ENCODE measurements at places on chromosomes 6 and 20.

DNA sequence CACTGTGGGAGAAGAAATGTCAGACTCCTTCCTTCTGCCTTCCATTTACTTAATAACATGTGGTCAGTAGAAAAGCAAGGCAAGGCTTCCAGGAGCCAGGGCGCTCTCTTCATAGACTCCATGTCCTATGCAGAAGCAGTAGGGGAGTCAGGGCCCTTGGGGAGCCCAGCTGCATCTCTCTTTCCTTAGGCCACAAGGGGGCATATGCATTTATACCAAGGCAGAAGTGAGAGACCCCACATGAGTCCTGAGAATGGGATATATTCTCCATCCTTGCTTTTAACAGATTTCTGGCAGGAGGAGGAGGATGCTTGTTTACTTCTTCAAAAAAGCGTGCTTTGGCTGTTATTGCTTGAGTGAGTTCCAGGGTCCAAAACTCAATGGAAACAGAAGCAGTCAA, 198.5 kb downstream of the HIVEP2 start:
- DNase-seq, result peak; percentile 60

DNA sequence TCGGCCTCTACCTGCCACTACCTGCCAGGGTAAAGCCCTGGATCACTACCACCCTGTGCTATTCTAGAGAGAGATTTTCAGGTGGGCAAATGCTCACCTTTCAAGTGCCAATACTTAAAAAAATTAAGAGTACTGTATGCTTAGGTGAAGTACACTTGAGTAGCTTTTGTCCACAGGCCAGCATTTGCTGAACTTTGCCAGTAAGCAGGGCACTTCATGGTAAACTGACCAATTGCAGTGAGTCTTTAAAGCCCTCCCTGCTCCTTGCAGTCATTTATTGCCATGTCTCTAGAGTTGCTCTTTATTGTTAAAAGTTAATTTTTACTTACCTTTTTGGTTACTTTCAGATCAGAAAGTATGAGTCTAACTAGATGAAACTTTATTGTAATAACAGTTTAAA, 58.5 kb downstream of the PLAGL1 start:
- no peak for DNase-seq

GRCh38 chr20:61940976-61941720, 124.5 kb downstream of the TAF4 start:
- DNase-seq, result no peak

DNA sequence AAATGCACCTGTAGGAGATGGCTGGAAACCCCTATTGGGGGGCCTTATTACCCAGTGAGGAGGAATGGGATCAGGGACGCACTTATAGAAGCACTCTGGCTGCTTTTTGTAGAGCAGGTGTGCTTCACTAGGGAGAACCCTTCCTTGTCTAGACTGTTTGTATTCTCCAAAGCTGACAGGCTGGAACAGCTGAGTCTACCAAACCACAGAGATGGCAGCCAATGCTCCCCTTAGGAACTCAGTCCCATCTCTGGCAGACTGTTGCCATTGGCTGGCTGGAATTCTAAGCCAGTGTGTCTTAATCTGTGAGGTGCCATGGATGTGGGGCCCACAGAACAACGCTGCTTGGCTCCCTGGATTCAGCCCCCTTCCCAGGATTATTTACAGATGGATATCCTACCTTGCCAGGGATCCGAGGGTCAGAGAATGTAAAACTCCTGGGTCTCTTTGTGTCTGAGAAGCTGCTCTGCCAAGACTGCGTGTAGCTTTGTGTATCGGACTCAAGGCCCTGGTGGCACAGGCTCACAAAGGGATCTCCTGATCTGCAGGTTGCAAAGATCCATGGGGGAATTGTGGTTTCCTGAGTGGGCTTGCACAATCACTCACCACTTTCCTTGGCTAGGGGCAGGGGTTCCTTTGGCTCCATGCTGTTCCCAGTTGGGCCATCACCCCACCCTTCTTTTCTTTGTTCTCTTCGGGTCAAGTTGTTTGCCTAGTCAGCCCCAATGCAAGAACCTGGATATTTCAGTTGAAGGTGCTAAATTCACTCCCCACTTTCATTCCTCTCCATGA, 26.1 kb downstream of the C6orf52 start:
- DNase-seq, result peak; percentile 64

DNA sequence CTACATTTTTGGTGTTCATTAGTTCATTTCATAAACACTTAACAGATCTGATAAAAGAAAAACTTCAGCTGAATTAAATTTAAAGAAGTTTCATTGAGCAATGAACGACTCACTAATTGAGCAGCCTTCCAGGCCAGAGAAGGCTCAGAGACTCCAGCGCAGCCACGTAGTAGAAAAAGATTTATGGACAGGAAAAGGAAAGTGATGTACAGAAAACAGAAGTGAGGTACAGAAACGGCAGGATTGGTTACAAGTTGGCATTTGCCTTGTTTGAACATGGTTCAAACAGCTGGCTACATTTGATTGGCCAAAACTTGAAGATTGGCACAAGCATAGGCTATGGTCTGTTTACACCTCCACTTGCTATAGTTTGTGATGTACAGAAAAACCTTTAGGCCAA, 166.3 kb upstream of the DTNBP1 start:
- DNase-seq, result no peak

GRCh38 chr6:132060591-132060990, 109.4 kb upstream of the CCN2 start:
- DNase-seq, result no peak

DNA sequence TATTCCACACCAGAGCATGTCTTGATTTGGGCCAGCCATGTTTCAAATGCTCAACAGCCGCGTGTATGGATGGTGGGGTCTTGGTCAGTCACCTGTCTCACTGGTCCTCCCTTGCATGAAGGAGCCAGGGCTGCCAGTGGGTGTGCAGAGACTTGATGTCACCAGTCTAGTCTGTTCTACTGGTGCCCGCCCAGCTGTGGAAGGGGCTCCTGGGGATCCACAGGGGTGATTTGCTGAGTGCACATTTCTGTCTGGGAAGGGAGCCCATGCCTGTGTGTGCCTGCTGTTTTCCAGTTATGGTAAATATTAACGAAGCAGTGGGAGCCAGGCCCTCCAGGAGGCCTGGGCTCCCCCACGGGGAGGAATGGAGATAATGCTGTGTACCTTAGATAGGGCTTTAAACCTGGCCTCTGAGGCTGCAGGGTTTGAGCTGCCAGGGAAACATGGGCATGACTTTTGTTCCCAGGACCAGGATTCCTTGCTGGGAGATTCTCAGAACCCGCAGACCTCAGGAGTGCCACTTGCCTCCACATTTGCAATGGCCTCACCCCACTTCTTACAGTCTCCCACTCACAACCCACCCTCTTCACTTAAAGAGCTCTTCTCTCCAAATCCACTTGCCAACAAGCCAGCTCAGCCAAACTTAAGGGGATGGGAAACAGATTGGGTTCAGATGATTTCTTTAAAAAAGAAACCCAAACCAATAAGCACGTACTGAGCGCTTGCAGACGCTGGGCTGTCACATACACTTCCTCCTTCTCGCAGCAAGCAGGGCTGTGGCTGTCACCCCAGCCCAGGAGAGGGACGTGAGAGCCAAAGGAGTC, 54.1 kb downstream of the VEGFA start:
- peak; percentile 65 for DNase-seq

DNA sequence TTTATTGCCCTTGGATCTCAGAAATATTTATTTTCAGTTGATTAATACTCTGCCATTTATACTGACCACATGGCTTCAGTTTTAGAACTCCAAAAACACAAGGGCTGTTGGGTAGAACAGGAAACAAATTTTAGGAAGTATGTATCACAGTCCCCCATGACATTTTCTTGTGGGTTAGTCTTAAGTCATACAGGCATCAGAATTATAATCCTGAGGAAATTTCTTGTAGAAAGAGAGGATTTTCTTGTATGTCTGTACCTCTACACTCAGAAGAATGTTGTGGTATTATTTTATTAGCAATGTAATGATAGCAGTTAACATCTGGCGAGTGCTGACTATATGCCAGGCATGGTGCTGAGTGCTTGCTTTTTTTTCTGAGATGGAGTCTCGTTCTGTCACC, 302.9 kb downstream of the CLIC5 start:
- peak; percentile 61 for DNase-seq

GRCh38 chr6:21666853-21667681, 73.5 kb downstream of the SOX4 start:
- no peak for DNase-seq

GRCh38 chr6:132202574-132202973, 198.7 kb downstream of the MOXD1 start:
- DNase-seq, result no peak

DNA sequence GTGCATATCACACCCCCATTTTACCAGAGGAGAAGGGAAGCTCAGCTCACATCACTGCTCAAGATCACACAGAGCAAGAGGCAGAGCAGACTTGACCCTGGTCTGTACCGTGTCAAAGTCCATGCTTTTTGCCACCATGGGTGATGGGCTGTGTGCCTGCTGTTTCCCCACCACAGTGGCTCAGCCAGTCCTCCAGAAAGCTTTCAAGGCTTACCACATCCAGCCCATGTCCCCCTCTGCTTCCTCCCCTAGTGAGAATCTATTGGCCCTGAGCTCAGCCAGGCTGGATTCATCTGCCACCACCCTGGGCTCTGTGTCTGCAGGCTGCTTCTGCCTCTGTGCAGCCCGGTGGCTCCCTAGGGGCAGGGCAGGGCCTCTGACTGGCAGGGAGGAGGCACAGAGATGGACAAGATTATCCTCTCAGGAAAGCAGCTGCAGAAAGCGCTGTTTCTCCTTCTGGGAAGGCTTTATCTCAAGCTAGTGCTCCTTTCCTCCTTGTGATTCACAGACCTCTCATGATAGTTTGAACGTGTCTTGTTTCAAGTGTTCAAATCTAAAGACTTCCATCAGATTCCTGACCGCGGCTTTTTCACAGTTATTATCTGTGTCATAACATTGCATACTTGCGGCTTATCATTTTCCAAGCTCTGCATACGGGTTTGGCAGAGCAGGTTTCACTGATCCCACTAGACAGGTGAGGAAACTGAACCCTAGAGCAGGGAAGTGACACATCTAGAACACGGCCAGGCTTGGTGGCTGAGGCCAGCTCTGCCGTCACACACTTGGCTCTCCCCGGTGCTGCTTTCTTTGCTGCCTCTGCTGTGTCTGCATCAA, 37.4 kb downstream of the VEGFA start:
- peak; percentile 97 for DNase-seq

DNA sequence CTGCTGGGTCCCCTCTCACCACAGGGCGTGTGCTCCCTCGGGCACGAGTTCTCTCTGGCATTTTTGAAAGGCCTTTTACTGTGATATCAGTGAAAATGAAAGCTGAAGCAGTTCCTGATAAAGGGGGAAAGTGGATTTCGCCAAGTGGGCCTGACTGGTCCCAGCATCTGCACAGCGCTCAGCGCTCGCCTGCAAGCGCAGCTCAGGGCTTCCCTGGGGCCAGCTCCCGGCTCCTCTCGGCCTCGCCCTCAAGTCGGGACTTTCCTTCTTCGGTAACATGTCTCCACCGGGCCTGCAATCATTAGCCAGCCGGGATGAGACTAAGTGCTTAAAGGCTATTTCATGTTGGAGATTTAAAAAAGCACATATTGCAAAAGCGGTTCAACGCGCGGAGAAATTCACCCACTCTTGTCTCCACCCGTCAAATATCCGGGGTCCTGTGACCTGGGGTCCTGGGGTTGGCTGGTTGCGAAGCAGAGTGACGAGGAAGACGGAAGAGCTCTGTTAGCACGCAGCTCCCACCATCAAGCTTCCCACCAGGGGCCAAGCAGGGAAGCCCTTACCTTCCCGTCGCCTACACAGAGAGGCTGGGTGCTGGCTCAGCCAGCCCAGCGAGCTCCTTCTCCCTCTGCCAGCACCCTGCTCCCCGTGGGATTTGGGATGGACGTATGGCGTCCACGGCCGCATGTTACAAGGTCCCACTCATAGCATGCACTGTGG, 114.1 kb downstream of the SMOC2 start:
- no peak for DNase-seq

DNA sequence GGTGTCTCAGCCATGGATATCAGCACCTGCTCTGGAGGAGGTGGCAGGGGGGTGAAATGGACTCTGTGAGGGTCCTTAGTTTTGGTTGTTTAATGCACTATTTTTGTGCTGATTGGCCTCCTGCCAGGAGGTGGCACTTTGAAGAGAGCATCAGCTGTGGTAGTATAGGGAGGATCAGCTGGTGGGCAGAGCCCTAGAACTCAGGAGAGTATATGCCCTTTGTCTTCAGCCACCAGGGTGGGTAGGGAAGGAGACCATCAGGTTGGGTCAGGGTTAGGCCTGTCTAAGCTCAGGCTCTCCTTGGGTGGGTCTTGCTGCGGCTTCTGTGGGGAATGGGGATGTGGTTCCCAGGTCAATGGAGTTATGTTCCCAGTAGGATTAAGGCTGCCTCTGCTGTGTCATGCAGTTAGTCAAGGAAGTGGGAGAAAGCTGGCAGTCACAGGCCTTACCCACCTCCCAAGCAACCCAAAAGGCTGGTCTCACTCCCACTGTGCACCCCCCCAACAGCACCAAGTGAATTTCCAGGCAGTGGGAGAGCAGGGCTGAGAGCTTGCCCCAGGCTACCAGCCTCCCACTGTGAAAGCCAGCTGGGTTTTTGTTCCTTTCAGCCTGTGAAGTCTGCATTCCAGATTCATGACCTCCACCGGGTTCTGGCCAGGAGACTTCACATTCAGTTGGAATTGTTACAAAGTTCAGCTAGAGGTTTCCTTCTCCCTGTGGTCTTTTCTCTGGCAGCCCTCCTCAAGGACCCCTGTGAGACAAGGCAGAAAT, 5.7 kb upstream of the OSTM1 start:
- DNase-seq, result no peak

DNA sequence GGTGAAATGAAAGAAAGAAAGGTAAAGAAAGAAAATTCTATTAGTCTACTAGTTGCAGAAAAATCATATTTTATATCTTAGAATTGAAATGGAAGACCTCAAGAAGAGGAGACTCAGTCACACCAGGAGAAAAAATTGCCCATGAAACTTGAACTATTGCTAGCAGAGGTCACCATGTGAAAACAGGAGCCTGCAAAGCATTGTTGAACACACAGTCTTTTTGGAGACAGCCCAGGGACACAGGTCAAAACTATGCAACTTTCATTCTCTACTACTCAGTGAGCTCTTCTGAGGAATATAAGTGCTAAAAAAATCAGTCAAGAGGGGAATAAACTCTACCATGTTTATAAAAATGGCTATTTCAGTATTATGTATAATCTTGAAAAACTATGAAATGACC, 89.8 kb upstream of the TENT5A start:
- no peak for DNase-seq

DNA sequence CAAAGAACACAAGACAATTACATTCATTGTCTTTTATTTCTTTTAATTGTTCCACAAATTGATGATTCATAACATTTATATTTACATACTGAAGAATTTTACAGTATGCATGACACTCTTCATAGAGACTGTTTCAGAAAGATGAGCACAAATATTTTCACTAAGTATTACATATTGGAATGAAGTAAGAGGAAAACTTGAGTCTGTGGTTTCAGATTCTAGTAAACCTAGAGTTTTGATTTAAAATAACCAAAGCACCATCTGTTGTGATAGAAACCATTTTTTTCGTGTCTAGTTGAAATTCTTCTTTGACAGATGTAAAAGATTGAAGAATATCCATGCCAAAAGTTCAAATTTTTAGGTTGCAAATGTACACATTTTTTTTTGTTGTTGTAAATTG, 32.1 kb upstream of the OPN5 start:
- no peak for DNase-seq

DNA sequence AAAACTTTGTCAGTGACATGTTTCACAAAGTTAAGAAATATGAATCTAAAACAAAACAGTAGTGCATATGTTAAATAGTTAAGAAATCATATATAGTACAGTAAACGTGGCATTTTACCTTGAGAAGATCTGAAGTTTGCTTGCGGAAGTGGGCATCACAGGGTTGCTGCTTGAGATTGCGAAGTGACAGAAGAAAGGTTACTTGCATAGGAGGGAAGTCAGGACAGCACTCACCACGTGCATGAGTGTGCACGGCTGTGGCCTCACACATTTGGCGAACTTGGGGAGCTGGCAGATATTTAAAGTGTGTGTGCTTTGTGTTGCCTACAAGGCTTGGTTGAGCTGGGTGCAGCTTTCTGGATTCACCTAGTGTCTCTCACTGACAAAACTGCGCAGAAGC, 431.5 kb upstream of the ARID1B start:
- peak; percentile 18 for DNase-seq

Data from NB4 (cell line).